ENCODE measurements at places on chromosomes 1 and 21. TPM values are rescaled to one million over a fixed set of nuclear protein-coding genes. Genes with fewer than 3 reads are reported as not detected.

The PACC1 gene
- total RNA-seq: 24.5 TPM

DNA sequence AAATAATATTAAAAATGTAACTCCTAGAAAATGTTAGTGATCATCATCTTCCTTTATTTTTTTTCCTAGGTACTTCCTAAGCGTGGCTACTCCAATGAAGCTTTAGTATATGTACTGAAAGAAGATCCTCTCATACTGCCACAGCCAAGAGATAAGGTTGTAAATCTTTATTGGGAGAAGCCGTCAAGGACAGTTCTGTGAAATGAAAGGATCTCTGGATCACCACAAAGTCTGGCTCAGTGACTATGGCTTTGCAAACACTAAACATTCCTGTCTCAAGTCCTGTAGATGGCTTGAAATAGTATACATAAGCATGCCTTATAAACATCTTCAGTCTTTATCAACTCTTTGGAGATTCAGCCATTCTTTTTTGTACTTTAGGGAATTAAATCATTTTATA is 61.2 kb upstream of the DPH5 start:
- no peak overlapping the region for H3K27ac ChIP-seq
- no peak for DNase-seq
- peaks cover 2% of the 10 kb centered on the region for H3K4me1 ChIP-seq
- no peaks in the 10 kb centered on the region for H3K36me3 ChIP-seq
- H3K27me3 ChIP-seq: no peaks in the 10 kb centered on the region

DNA sequence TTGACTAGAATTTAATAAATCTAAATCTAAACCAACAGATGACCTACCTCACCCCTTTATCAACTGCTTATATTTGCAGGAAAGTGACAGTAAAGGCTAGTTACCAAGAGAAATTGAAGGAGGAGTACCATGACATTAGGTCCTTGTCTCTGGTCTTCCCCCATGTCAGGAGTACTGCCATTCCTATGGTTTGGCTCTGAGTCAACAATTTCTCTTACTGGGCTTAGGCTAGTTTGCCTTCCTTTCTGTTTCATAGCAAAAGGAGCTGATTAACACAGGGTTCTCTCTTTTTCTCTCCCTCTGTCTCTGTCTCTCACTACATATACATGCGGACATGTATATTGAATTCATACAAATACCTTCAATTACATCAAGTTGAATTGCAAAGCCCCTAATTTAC is 579.9 kb downstream of the DPYD start:
- no peak overlapping the region for H3K27ac ChIP-seq
- H3K36me3 ChIP-seq: no peaks in the 10 kb centered on the region
- peaks cover 5% of the 10 kb centered on the region for H3K4me1 ChIP-seq
- DNase-seq: no peak
- H3K4me3 ChIP-seq: no peak overlapping the region
- no peaks in the 10 kb centered on the region for H3K27me3 ChIP-seq

GRCh38 chr21:37224861-37225839 is 42.0 kb downstream of the VPS26C start:
- peaks cover 59% of the 10 kb centered on the region for H3K36me3 ChIP-seq
- no peaks in the 10 kb centered on the region for H3K4me1 ChIP-seq
- no peaks in the 10 kb centered on the region for H3K27me3 ChIP-seq
- DNase-seq: no peak
- no peak overlapping the region for H3K27ac ChIP-seq
- no peak overlapping the region for H3K4me3 ChIP-seq

The KIF1B gene
- 78.7 TPM for total RNA-seq
